CMK (cell line): ENCODE measurements at places on chromosomes 7 and 10.

- no peak for DNase-seq
These were observed 69.0 kb downstream of the TNRC18 start for GRCh38 chr7:5354460-5355232.

DNA sequence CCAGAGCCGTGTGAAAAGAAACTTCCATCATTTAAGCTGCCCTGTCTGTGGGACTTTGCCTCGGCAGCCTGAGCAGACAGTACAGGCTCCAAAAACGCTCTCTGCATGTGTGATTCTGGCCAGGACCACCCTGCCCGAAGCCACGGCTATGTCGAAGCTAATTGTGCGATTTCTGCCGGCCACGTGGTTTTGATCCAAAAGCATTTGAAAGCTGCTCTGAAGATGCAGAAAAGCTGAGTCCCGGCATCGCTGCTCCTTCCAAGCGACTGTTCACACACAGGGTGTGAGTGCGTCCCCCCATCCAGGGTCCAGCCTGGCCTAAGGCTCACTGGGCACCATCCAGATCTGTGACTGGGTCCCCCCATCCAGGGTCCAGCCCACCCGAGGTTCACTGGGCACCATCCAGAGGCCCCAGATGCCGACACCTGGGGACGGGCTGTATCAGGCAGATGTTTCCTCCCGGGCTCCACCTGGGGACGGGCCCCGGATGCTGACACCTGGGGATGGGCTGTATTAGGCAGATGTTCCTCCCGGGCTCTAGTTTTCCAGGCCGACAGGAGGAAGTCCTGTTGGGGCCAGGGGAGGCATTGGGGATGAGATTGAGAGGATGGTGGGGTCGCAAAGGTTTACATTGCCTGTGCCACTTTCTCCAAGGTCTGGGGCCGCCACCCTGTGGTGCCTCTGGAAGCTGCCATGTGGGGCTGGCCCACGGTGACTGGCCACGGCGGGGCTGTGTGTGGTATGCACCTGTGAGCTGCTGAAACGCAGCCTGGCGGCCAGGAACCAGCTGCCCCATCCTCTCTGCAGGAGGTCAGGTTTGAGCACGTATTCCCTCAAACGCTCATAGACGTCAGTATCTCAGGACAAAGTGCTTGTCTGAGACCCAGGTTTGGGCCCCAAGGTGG is 527.4 kb downstream of the DNAJB6 start:
- DNase-seq: no peak

DNA sequence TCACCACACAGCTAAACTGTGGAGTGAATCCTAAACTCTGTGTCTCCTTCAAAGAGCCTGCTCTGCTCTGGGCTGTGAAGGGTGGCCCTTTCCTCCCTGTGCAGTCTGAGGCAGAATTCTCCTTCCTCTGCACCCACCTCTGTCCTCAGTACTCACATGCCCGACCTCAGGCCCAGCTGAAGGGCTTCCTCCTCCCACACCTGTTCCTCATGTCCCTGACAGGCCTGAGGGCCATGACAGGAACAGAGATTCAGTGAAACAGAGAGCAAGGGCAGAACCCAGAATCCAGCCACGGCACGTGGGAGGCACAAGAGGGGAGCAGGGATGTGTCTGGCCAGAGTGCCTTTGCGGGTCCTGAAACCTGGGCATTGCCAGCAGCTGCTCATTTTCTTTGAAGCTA is 13.9 kb downstream of the CREB3L2 start:
- no peak for DNase-seq

- no peak for DNase-seq
These were observed 31.5 kb upstream of the PRPS1L1 start for GRCh38 chr7:18059171-18059570.

- DNase-seq: no peak
These were observed 40.2 kb downstream of the VWA2 start for GRCh38 chr10:114279289-114279688.
